ENCODE measurements at places on chromosomes 1 and 21.

DNA sequence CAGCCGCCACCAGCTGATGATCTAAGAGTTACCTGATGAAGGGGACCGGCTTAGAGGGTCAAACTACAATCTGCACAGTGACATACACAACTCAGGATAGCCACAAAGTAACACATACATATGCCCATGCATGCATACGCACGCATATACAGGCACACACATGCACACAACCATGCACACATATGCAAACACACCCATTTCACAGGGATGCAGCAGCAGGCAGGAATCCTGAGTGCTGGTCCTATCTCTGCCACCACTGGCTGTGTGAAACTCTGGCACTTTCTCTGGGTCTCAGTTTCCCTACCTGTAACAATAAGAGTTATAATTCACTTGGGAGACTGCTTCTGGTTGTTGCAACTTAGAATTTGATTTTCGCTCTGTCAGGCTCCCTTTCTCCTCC is 520.2 kb downstream of the PTPRU start:
- no peak for DNase-seq

DNA sequence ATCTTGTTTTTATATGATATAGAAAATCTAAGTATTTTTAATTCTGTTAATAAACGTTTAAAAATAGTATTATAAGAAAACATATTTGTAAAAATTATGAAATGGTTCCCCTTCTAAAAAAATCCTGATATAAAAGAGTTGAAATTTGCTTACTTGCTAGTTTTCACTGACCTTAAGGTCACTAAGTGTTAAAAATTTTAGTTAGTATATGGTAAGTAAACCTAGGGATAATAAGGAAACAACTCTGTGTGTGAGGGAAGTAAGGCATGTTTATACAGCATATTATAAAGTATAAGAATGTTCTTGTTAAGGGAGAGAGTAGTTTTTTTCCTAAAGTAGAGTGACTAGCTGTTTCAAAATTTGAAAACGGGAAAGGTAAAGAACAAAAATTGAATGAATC is 130.9 kb upstream of the LYPLAL1 start:
- no peak for DNase-seq

DNA sequence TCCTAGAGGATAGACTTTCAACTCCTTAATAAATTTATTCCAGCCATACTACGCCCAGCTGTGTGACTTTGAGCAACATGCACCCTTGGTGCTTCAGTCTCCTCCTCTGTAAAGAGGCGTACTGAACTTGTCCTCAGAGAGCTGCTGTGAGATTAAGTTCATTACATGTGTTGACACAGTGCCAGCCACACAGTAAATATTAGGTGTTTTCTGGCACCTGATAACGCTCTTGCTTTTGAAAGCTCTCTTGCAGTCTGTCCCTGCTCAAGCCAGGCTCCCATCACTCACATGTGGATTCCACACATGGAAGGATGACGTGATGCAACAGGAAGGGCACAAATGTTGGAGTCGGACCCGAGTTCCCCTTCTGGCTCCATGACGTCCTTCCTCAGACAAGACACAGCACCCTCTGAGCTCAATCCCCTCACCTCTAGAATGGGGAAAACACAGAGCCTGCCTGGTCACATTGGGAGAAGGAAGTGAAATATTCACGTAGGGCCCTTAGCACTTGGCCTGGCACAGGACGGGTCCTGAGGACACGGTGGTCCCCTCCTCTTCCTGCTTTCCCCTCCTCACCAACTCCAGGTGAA is 7.7 kb downstream of the IFNLR1 start:
- no peak for DNase-seq

DNA sequence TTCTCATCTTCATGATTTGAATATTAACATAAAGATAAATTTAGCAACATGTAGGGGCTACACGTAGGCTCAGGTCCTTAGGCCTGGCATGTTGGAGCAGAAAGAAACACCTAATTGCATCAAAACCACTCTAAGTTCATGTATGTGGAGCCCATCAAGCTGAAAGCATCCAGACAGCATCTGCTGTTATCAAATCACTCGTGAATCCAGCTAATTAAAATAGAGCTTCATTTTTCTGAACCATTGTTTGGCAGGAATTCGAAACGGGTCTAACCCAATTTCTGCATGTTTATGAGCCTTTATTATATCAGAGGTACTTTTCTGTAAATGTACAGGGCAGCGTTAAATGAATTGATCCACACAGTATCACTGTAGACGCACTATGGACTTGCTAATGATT is 45.7 kb downstream of the PEX14 start:
- DNase-seq = no peak

- DNase-seq = no peak
Measured at GRCh38 chr1:228987286-228987685, 252.0 kb downstream of the RHOU start.

DNA sequence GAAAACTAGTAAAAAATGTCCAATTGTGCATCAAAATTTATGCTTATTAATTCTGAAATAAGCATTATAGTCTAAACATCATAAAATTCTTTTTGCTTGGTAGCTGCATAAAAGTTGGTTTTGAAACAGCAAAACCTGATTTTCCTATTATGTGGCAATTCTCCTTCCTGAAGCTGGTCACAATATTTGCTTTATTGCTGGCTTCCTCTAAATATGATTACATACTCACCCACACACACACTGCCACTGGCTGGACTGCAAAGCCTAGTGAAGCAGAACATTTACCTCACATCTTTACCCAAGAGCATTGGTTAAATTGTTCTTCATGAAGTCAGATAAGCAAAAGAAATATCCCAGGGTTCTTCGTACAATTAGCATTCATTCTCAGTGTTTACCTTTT is 103.0 kb downstream of the NR5A2 start:
- DNase-seq = peak; percentile 37

- DNase-seq = no peak
Measured at GRCh38 chr1:19469004-19469403, 16.3 kb downstream of the CAPZB start.

DNA sequence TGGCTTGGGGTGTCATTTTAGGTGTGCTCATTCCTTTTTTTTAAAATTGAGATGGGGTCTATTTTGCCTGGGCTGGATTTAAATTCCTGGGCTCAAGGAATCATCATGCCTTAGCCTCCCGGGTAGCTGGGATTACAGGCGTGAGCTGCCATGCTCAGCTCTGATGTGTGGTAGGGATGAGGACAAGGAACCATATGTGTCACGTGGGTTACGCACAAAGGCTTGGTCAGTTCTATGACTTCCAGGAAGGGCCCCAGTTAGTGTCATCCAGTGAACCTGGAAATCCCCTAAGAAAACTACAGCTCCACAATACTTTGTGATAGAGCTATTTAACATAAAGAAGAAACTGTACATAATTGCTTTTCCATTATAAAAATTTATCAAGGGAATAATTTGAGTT is 6.7 kb upstream of the METTL25B start:
- DNase-seq = no peak

DNA sequence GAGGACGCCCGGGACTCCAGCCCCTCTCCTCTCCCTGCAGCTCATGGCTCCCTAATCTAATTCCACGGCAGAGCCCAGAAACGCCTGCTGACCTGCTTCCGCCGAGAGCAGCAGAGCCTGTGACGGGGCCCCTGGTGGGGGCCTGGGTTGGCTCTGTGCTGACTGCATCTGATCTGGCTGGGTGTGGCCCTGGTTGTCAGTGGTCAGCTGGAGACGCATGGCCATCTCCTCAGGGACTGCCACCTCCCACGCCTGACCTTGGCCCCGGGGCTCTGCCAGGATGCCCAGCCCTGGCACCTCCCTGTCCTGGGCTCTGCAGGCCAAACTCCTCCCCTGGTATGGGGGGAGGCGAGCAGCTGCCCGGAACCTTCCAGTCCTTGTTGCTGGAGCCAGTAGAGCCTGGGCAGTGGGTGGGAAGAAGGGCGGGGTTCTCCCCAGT is 1.1 kb upstream of the PLCH2 start:
- DNase-seq = no peak

Data from non-pigmented ciliary epithelial cell (primary cell).